ENCODE measurements at places on chromosomes 5 and 9.

DNA sequence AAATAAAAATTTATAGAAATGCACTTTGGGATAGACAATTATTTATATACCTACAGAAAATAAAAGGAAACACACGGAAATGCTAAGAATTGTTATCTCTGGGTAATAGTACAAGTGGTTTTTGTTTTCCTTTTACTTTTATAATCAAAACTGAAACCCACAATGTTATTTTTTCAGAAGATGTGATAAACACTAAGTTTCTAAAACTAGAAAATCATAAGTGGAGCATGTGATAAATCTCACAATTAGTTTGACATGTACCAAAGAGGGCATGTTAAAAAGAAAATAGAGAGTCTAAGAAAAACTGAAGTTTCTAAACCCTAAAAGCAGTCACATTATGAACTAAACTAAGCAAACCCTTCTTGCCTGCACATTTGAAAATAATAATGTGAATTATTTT, 61.1 kb downstream of the OXCT1 start:
- DNase-seq = no peak

- DNase-seq = no peak
Observed at GRCh38 chr5:1541702-1542400, 18.1 kb upstream of the LPCAT1 start.

DNA sequence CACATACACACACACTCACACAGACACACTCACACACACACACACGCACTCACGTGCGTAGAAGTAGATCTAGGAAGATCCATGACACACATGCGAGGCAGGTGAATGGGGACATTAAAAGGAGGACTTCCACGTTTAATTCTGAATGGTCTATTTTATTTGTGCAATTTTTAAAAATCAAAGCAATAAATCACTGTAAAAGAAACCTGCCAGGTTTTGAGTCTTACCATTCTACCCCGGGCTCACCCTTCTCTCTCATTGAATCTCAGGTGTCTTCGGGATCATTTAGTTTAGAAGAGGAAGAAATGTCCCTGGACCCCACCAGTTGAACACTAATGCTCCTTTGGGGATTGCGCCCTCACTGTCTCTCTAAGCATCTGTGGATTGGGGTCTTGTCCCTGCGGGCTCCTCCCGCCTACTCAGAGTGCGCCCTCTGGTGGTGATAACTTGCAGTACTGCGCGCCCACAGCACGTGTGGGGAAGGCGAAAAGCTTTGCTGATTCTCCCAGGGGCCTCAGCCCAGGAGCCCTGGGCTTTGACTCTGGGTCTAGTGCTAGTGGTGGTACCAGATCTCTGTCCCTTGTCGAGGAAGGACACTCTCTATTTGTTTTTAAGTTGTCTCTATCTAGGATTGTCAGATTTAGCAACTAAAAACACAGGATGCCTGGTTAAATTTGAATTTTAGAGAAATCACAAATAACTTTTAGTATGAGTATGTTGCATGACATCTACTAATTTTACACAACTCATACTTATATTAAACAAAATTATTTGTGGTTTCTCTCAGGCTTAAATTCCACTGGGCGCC, 34.8 kb downstream of the BOD1 start:
- no peak for DNase-seq

DNA sequence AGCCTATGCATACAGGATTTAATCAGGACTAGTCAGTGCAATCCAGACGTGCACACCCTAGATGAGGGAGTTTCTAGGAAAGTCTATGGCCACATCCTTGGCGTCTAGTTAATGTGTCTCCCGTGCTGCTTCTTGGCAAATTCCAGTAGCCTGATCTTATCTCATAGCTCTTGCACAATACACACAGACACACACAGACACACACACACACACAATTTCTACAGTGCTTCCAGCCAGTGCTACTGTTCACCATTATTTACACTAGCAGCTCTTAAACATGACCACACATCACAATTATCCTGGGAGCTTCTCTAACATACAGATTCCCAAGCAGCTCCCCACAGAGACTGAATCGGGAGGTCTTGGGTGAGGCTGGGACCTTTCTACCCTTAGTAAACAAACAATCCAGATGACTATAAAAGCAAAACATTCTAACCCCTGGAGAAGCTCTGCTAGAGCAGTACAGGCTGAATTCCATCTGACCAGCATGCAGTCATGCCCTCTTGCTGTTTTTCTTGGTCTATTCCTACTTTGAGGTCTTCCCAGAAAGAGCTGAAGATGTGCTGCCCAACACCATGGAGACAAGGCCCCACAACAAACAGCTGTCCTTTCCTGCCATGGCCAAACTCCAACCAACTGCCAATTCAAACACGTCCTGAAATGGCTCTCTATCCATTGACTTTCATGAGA, 236.6 kb downstream of the DEPDC1B start:
- no peak for DNase-seq

DNA sequence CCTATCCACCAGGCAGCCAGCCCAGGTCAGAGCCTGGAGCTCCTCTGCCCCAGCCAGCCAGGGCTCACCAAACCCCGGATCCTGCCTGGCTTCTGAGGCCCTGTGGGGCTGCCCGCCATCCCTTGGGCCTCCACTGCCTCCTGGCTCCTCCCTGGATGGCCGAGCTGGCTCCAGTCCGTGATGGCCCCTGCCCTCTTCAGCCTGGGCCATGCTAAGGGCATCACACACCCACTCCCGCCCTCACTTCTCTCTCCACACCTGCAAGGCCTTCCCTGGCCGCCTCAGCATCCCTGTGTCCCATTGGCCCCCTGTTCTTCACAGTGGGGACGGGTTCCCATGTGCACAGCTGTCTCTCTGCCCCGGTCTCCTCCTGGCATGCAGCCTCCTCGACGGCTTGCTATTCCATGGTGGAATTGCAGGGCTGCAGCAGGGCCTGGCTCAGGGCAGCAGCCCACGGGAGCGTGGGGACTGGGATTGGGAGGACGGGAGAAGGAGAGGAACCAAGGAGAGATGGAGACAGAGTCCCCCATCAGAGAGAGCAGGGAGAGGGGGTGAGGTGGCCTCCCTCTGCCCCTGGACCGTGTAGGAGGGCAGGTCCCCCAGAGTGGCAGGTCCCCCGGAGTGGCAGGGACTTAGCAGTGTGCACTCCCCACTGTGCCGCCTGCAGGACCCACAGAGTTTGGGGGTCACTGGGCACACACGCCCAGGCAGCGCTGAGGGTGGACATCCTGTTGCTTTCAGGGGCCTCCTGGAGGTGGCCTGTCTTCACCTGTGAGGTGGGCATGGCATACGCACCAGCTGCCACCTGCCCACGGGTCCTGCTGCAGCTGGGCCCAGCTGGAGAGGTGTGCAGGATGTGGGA, 16.7 kb upstream of the RNU6ATAC start:
- DNase-seq = no peak

GRCh38 chr5:25345240-25345771, 700.5 kb upstream of the CDH10 start:
- no peak for DNase-seq

DNA sequence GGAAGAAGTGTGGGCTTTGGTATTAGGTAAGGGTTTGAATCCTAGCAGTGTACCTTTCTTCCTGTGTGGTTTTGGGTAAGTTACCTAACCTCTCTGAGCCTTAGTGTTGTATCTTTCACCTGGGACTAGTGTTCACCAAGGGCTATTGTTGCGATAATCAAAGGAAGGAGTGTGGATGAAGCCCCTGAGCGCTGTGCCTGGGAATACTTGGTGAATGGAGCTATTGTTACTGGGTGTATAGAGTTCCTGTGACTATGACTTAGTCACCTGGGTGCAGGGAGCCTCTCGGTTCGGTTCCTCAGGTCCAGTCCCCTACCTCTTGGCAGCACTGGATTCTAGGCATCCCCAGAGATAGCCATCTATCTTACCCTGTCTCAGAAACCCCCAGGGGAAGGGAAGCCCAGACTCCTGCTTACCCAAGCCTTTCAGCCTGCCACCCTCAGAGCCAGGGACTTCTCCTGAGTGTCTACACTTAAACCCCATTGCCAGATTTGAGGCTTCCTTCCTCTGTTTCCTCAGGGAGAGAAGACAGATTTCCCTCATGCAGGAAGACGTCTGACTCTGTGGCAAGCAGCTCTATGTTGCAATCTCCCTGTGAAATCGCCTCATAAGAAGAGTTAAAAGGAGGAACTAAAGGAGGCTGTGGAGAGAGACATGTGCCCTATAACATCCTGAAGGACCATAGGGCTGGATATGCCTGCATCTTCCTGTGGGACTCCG, 181.0 kb upstream of the PITX1 start:
- DNase-seq = no peak

DNA sequence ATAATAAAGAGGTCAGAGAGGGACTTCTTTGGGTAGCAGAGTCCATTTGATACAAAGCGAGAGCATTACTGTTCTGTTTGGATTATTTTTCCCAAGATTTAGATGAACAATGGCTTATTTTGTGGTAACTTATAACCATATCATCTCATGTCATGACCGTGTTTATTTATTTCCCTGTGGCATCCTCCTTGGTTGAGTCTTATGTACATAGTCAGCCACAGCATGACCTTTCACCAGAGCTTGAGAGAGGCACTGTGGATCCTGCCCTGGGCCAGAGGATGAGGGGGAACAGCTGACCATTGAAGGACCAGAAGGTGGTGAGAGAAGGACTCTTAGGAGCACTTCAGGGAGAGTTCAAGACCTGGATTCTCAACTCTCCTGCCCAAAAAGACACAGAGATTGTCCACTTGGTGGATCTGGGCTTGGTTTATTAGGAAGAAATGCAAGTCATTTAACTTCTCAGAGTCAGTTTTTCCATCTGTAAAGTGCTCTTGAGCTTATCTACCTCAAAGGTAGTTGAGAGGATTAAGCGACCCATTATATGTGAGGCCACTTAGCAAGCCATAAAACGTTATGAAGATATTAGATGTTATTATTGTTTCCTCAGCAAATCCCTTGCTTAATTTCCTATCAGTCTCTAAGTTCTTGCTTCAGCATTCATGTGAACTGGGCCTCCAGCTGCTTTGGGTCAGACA, 51.4 kb downstream of the PPIC start:
- DNase-seq = no peak

- DNase-seq = peak; percentile 19
Observed at GRCh38 chr5:132947671-132948070, 15.8 kb downstream of the AFF4 start.

- DNase-seq = no peak
Observed at GRCh38 chr9:127826253-127826913, 23.7 kb downstream of the FPGS start.

DNA sequence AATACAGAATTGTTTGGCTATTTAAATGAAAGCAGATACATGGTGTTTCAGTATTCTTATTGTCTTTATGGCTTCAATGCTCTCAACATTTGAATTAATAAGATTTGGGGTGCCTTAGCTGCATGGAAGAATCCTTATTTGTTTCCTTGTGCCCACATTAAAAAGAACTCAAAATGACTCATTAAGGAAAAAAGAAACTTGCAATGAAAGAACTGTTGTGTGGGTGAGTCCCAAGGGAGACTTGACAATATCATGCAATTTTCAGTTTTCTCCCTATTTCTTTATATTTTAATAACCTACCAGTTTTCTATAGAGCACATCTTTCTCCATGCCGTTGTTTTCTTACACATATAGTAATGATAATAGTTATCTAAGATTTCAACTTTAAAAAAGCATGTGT, 404.0 kb downstream of the PDE4D start:
- no peak for DNase-seq

- DNase-seq = no peak
Observed at GRCh38 chr5:76982450-76982849, 29.6 kb downstream of the CRHBP start.

GRCh38 chr9:14030375-14031059, 283.4 kb downstream of the NFIB start:
- DNase-seq = peak; percentile 79

Data from NCI-H226 (cell line).